ENCODE measurements at places on chromosomes 1 and 21. TPM values are rescaled to one million over a fixed set of nuclear protein-coding genes. Genes with fewer than 3 reads are reported as not detected.

UBE2G2 gene
- total RNA-seq, result 90.8 TPM

S100A7 gene
- not detected for total RNA-seq

LCE3E gene
- total RNA-seq, result not detected

CDC42BPA gene
- total RNA-seq, result 70.0 TPM

TTC39A gene
- total RNA-seq, result 9.6 TPM

EFNA3 gene
- total RNA-seq, result 6.0 TPM

SEMA6C gene
- 39.0 TPM for total RNA-seq

CFHR4 gene
- not detected for total RNA-seq

ESPN gene
- 9.3 TPM for total RNA-seq

KRTAP6-1 gene
- not detected for total RNA-seq

WLS gene
- total RNA-seq, result 102 TPM

KIF26B gene
- 81.2 TPM for total RNA-seq

SEC16B gene
- total RNA-seq, result 6.3 TPM

PTPRC gene
- 26.6 TPM for total RNA-seq

IRF6 gene
- 16.0 TPM for total RNA-seq

GON4L gene
- total RNA-seq, result 48.2 TPM

OR2T2 gene
- total RNA-seq, result 0.06 TPM

ASCL5 gene
- total RNA-seq, result not detected

OVAAL gene
- total RNA-seq, result not detected

IQCC gene
- total RNA-seq, result 5.1 TPM

KCNN3 gene
- 5.3 TPM for total RNA-seq

DCDC2B gene
- total RNA-seq, result not detected

HES2 gene
- total RNA-seq, result 0.35 TPM

BSDC1 gene
- 63.6 TPM for total RNA-seq

KANK4 gene
- 38.6 TPM for total RNA-seq

ATP6V1G3 gene
- total RNA-seq, result 1.9 TPM

VWA5B1 gene
- 2.4 TPM for total RNA-seq

CNN3 gene
- 249 TPM for total RNA-seq

MX1 gene
- total RNA-seq, result 11.7 TPM

HMGN2 gene
- 282 TPM for total RNA-seq

MAP3K21 gene
- total RNA-seq, result 21.0 TPM

GPR161 gene
- 14.5 TPM for total RNA-seq

CENPF gene
- 17.6 TPM for total RNA-seq

HSD11B1 gene
- 0.12 TPM for total RNA-seq

OPRD1 gene
- 0.23 TPM for total RNA-seq

KRTAP7-1 gene
- not detected for total RNA-seq

TRIM67 gene
- total RNA-seq, result 0.47 TPM

TGFB2 gene
- 11.7 TPM for total RNA-seq

ANKRD45 gene
- total RNA-seq, result 3.5 TPM

FHAD1 gene
- total RNA-seq, result 3.2 TPM

ABCA4 gene
- 10.8 TPM for total RNA-seq

RNU11 gene
- total RNA-seq, result not detected

GBP7 gene
- not detected for total RNA-seq
